ENCODE measurements at places on chromosomes 2 and 18.

GRCh38 chr2:158024288-158024898, 77.3 kb upstream of the UPP2 start:
- DNase-seq: peak; percentile 66

- no peak for DNase-seq
These were observed 1229.1 kb upstream of the ACVR2A start for GRCh38 chr2:146615778-146616177.

GRCh38 chr2:156333951-156334495, 1.5 kb upstream of the NR4A2 start:
- peak; percentile 76 for DNase-seq

GRCh38 chr18:7754725-7755181, 187.6 kb downstream of the PTPRM start:
- no peak for DNase-seq

GRCh38 chr2:112683550-112684414, 37.0 kb upstream of the NT5DC4 start:
- DNase-seq: peak; percentile 34

DNA sequence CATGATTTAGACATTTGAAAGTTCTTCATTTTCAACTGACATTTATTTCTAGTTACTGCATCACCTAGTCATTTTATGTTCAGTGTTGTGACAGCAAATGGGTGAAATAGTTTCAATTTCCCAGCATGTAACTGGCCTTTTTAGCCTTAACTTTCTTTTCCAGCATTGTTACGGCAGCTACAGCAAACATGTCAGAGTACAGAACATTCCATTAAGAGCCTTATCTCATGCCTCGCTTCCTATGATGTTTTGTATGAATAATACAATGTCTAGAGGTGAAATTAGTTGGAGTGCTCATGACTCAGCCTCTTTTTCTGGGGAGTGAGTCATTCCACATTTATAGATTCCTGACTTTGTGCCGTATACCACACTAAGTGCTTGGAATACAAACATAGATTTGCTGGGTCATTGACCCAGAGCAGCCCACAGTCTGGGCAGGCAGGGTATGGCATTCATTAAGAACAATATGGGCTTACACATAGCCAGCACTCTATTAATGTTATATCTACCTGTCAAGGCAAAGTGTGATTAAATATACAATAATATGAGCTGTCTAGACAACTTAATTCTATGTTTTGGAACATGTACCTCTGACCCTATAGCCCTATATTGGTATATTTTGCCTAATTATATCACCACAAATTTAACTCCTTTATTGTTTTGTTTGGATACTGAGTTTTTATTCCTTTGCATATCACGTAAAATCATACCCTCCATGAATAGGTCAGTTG, 72.2 kb downstream of the MAP2 start:
- DNase-seq: peak; percentile 75

GRCh38 chr2:60555783-60556139, 2.3 kb upstream of the BCL11A start:
- no peak for DNase-seq

DNA sequence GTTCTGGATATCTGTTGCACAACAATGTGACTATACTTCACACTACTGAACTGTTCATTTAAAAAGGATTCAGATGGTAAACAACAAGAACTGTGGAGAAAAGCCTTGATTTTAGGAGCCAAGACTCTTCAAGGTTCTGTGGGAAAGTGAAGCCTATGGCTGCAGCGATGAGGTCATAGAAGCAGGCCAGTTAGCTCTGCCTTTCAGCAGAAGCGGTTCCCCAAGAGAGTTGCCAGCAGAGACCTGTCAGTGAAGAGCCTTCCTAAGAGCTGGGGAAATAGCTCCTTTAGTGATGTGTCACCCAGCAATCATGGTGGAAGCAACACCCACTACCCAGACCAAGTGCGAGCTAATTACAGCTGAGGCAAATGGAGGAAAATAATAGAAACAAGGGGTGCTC, 346.5 kb upstream of the ETAA1 start:
- no peak for DNase-seq

DNA sequence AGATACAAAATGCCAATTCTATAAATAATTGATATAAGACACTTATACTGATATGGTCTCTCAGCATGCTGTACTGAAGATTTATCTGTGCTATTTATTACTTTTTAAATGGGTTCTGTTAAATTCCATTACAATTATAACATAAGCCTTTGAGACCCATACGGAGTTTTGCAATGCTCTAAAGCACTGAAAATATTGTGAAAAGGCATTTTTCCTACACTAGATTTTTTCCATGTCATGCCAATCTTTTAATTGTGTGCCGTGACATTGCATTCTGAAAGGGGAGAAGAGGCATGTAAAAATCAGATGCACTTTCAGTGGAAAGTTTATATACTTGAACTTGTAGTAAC, 46.5 kb downstream of the EFEMP1 start:
- no peak for DNase-seq

- peak; percentile 74 for DNase-seq
These were observed 59.8 kb upstream of the SLC38A11 start for GRCh38 chr2:165015052-165015642.

GRCh38 chr2:98514096-98514639, 69.5 kb downstream of the INPP4A start:
- no peak for DNase-seq

GRCh38 chr18:75473316-75473715, 45.8 kb upstream of the SMIM21 start:
- DNase-seq: no peak

GRCh38 chr2:112482309-112483041, 519 bp downstream of the TTL start:
- peak; percentile 35 for DNase-seq

- DNase-seq: no peak
These were observed 9.3 kb upstream of the ARMC9 start for GRCh38 chr2:231189171-231189530.

DNA sequence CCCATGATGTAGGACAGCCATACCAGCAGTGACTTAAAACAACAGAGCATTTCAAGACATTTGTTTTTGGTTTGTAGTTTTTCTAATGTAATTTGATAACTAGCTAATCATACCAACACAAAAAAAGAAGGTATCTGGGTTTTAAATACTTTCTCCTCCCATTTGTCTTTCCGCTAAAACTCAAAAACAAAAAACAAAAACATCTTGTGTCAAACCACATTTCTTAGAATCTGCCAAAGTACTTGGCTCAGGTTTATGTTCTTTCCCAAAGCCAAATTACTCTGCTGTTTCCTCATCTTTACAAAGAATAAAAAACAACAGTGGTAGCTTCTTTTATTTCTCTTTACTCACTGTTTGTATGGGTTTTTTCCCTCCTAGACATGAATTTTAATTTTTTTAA, 71.5 kb downstream of the GREB1L start:
- no peak for DNase-seq

DNA sequence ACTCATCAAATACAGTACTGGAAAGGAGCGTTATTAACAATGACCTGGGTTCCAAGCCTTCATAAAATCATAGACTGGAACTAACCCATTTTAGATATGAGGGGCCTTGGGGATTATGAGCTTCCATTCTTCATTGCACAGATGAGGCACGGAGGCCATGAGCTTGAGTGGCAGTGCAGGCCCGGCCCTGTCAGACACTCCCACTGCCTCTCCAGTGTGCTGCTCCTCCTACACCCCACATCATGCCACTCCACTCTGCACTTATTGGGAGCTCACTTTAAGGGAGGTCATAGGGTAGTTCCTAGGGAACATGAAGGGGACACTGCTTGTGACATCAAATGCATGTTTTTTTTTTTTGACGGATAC, 77.9 kb downstream of the TSN start:
- DNase-seq: no peak

- DNase-seq: no peak
These were observed 2.8 kb downstream of the DUSP2 start for GRCh38 chr2:96142217-96143113.

GRCh38 chr18:59454909-59455727, 96.1 kb upstream of the LMAN1 start:
- no peak for DNase-seq

DNA sequence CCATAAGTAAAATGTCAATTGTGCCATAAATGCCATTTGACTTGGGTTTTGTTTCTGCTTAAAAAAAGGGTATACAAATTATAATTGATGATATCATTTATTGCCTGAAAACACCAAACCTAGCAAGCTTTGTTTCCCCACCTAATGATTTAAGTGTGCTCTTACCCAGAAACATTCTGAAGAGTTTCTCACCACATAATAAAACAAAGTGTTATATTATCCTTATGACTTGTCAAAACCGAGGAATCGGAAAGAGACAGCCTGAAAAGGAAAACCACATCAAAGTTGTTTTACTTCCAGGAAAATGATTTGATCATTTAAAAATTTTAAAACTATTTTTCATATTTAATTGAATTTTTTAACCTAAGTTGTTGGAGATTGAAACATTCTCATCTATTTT, 170.5 kb upstream of the SLC39A10 start:
- no peak for DNase-seq

DNA sequence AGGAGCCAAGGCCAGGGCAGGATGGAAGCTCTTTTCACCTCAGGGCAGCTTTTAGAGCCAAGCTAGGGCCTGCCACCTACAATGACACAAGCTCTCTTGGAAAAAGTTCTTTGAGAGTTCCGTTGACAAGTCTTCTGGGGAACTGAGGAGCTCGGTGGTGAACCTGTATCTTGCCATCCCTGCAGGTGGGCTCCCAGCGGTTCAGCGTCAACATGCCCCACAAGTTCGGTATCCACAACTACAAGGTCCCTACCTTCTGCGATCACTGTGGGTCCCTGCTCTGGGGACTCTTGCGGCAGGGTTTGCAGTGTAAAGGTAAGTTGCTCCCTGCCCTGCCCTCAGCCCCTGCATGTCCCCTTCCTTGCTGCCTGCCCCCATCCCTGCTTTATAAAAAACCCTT, 312.8 kb upstream of the EPAS1 start:
- no peak for DNase-seq

GRCh38 chr2:105610576-105611332, 134.0 kb upstream of the NCK2 start:
- DNase-seq: no peak

- DNase-seq: no peak
These were observed 42.0 kb downstream of the ZEB2 start for GRCh38 chr2:144477957-144478311.

DNA sequence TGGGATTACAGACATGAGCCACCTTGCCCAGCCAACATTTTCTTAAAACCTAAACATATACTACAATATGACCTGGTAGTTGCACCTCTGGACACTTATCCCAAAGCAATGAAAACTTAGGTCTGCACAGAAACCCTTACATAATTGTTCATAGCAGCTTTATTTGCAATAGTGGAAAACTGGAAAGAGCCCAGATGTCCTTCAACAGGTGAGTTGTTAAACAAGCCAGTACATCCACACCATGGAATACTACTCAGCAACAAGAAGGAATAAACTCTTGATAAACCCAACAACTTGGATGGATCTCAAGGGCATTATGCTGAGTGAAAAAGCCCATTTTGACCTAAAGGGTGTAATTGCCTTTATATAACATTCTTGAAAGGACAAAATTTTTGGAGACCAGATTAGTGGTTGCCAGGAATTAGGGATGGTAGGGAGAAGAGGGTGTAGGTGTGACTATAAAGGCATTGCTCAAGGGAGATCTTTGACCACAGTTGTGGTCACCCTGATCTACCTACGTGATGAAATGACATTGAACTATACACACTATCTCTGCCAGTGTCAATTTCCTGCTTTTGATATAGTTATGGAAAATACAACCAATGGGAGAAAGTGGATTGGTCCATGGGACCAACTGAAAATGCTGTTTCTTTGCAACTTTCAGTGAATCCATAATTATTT, 11.9 kb upstream of the AMMECR1L start:
- no peak for DNase-seq

- DNase-seq: no peak
These were observed 328.8 kb downstream of the ARL6IP6 start for GRCh38 chr2:153047220-153047619.

DNA sequence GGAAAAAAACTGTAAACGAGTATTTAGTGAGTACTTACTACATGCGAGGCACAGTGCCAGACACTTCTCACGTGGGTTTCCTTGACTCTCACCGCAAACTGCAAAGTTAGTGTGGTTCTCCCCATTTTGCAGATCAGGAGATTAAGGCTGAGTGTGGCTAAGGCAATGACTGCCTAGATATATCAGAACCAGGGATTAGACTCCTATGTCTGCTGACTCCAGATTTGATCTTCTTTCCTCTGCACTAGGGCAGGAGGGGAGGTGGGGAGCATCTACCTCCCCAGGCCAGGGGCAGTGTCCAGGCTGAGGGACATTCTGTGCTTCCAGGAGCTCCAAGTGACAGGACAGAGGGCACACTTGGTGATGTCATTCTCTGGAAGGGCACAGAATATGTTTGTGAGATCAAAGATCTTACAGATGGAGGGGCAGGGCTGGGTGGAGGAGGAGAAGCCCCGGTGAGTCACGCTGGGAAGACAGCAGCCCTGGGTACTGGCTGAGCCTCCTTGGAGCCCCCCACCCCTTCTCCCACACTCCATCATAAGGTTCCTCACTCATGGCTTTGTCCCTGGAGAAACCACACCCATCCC, 92.4 kb downstream of the RHOB start:
- DNase-seq: no peak

GRCh38 chr2:174544156-174544555, 53.4 kb downstream of the WIPF1 start:
- no peak for DNase-seq

DNA sequence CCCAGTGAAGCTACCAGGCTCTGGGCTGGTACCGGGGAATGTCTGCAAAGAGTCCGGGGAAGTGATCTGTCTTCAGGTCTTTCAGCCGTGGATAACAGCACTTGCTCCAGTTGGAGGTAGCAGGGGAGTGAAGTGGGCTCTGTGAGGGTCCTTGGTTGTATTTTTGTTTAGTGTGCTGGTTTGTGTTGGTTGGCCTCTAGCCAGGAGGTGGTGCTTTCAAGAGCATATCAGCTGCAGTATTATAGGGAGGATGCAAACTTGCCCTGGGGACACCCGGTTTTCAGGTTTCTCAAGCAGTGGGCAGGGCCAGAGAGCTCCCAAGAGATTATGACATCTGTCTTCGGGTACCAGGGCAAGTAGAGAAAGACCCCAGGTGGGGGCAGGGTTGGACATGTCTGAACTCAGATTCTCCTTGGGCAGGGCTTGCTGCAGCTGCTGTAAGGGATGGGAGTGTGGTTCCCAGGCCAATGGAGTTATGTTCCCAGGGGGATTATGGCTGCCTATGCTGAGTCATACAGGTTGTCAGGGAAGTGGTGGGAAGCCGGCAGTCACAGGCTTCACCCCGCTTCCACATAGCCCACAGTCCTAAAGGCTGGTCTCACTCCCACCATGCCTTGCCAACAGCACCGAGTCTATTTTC, 34.4 kb downstream of the ACAA2 start:
- no peak for DNase-seq
